Midbrain (tissue), 1 donor: ENCODE measurements at places on chromosomes 3 and 15.

GRCh38 chr3:9161811-9162210 lies 87.6 kb downstream of the SRGAP3 start:
- DNase-seq: no peak

GRCh38 chr3:136075811-136076210 lies 110.3 kb downstream of the PPP2R3A start:
- DNase-seq: no peak

DNA sequence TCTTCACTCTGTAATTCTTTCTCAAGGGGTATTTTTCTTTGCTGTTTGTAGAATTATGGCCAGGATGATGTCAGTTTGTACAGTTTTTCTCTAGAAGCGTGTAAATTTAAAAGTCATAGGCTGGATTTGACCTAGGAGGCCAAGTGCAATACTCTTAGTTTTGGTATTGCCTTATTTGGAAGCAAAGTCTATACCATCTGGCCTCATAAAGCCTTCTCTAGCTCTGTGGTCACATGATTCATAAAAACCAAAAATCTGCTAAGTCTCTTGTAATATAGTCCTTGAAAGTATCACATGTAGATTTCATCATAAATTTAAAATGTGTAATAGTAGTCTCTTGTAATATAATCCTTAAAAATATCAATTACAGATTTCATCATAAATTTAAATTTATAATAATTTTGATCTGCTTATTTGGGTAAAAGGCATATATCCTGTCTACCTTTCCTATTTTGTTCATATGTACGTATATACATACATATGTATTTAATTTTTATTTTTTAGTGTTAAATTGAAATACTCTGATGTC lies 25.6 kb downstream of the TEX9 start:
- no peak for DNase-seq

GRCh38 chr3:149828390-149828789 lies 15.4 kb downstream of the RNF13 start:
- peak; percentile 34 for DNase-seq

GRCh38 chr3:59978979-59979378 lies 929.2 kb upstream of the CFAP20DC start:
- no peak for DNase-seq

DNA sequence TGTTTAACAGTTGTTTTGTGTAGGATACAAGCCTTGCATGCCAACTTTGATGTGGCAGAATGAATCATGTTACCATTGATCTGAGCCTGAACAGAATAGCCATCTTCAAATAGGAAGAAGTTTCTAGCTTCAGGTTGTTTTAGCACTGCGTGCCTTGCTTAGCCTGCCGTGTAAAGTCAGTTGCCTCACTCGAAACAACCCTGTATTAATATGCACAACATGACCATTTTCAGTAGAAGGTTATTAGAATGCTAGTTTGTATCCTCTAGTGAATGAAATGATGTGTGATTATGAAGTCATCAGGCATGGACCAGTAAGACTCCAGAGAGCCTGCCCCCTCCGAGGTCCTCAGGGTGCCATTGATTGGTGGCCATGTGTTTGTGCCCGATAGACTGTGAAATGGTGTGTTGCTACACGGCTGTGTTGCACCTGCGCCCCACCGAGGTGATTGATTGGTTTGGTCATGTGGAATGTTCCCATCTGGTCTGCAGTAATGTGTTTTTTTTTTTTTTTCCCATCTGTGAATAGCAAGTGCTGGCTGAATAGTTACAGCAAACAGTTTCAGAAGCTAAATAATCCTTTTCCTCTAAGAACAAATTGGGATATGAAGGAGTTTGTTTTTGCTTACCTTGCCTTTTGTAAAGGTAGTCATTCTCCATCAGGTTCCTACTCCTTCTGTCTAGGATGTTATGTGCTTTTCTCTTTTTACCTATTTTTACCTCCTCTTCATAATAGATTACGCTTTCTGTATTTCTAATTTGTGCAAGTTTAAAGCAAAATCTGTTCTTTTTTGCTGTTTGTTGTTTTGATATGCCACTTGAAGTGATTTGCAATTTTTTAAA lies 214.9 kb downstream of the TCF12 start:
- DNase-seq: peak; percentile 31

- DNase-seq: peak; percentile 30
Observed at GRCh38 chr15:77075528-77075927, 4.6 kb upstream of the TSPAN3 start.

GRCh38 chr3:46100812-46101211 lies 73.5 kb upstream of the XCR1 start:
- peak; percentile 8 for DNase-seq

GRCh38 chr15:91077029-91077428 lies 23.0 kb upstream of the SV2B start:
- no peak for DNase-seq

GRCh38 chr3:152241142-152242017 lies 27.3 kb upstream of the MBNL1 start:
- DNase-seq: no peak

- no peak for DNase-seq
Observed at GRCh38 chr15:27249046-27249759, 278.2 kb downstream of the GABRG3 start.

DNA sequence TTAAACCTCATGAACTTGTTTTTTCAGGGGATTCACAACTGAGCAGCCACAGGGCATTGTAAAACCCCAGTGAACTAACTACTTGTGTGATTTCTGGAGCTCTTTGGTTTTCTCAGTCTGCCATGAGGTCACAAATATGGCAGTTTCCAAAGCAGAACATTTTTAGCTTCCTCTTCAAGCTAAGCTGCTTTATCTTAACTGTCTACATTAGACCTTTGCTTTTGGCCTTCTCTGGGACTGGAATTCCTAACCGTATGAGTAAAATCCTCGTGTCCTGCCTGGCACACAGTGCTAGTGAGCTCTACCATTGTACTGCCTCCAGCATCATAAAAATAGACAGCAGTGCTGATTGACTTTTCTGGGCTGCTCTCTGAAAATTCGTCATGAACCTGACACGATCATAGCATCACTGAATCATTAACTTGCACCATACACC lies 22.1 kb downstream of the CDIN1 start:
- no peak for DNase-seq

DNA sequence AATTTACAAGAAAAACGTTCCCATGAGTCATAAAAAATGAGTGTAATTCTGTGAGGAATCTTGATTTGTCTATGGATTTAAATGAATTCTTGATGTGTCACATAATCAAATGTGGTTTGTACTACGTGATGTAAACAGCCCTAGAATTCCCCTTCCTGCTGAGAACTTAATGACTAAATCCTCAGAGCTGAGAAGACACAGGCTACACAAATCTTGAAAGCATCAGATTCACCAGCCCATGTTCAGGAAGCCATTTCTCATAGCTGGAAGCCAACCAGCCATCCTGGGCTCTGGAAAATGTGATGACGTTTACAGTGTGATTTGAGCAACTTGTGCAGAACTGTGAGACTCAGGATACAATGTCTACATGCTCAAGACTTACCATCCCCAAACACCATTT lies 193.7 kb upstream of the MME start:
- no peak for DNase-seq

DNA sequence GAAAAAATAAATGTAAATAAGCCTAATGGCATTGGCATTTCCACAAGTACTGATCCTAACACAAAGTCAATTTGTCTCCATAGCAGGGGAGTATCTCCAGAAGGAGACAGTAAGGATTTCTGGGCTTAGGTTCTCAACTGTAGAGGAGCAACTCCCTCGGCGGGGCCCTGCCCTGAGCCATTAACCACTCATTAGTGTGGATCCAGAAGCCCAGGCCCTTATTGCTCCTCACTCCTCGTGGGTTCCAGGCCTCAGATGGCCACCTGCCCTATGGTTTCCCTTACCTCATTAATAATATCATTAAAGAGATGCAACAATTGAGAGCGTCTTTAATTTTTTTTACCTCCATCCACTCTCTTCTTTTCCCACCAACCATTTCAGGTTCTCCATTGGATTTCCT lies 85.3 kb upstream of the CLDN18 start:
- no peak for DNase-seq

DNA sequence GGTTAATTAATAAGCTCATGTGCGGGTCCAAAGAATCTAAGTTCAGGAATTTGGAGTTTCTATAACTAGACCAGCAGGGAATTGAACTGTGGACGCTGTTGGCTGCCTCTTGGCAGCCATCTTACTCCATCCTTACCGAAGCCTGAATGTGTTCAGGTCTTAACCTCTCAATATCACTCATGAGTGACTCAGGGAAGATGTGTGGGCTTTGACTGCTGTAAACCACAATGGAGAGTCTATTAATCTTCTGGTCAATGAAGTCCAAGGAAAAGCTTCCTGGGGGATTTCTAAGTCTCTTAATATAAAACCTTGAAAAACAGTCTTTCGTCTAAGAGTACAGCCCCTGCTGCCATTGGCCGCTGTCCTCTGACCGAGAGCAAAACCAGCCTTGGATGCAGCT lies 46.7 kb upstream of the OXTR start:
- no peak for DNase-seq

- peak; percentile 17 for DNase-seq
Observed at GRCh38 chr15:78034495-78035191, 42.9 kb downstream of the TBC1D2B start.

DNA sequence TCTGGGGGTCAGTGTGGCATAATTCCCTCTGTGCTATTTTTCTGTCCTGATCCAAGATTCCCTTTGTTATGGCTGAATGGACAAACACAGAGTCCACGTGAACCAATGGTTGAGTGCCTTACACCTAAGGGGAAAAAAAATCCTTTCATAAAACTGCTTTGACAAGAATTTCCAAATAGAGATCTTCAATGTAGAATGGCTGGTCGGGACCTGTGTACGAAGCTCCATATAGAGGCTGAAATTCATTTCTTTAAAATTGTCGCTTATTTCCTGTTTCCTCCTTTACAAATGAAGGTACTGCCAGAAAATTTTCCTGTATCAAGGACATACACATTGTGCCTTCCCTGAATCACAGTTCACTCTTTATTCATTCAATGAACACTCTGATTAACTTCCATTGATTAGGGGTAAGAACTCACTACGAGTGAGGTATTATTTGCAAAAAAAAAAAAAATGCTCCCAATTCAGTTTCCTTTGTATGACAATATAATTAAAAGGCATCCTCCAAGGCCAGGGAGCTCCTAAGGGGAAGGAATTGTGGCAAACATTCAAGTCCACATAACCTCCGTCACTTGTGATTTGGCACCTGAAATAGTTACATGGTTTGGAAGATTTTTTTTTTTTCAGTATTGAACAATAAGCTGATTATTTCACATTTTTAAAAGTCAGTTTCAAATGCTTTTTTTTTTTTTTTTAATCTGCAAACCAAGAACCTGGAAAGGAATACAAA lies 293.8 kb downstream of the MEX3B start:
- DNase-seq: no peak

DNA sequence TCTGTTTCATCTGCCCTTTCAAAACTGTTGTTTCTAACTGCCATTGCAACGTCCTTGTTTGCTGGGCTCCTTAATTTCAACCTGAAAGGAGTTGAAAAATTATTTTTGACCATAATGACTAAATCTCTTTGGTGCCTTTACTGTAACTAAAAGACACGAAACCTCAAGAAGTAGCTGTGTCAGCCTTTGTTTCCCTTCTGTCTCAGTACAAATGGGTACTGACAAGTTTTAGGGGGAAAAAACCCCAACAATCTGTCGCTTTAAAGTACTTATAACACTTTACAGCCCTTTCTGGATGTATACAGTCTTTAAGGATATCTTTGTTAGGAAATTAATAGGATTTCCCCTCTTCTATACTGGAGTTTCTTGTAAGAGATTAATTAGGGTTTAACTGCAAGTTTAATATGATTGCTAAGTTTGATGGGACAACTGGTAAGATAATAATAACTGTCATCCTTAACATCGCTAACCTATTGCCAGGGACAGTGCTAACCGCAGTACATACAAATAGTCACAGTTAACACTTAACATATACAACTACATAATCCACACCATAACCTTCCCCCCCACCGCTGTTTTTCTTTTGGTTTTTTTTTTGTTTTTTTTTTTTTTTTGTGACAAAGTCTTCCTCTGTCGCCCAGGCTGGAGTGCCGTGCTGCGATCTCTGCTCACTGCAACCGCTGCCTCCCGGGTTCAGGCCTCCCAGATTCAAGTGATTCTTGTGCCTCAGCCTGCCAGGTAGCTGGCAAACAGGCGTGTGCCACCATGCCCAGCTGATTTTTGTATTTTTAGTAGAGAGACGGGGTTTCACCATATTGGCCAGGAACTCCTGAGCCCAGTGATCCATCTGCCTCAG lies 1.7 kb downstream of the GXYLT2 start:
- DNase-seq: no peak

GRCh38 chr15:82739086-82739485 lies 29.4 kb upstream of the AP3B2 start:
- DNase-seq: no peak

- no peak for DNase-seq
Observed at GRCh38 chr3:113404637-113405036, 36.7 kb downstream of the CFAP44 start.

GRCh38 chr3:46488735-46489361 lies 8.9 kb upstream of the RTP3 start:
- peak; percentile 89 for DNase-seq

DNA sequence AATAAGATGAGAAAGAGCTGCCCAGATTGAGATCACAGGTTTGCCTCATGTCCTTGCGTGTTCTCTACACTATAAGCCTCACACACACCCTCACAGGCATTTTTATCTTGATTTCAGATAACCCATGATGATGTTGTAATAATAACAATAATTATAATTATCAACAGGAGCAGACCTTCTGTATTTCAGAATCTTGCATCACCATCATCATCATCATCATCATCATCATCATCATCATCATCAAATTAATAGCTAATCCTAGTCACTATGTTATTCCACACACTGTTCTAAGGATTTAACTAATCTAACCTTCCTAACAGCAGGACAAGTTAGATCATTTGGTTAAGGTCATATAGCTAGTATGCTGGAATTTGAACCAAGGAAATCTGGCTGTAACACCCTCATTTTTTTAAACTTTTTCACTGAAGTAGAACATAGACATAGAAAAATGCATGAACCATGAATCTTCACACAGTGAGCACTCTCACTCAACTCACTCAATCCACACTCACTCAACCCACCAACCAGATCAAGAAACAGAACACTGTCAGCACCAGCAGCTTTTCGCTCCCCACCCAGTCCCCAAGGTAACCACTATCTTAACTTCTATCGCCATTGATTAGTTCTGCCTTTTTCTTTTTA lies 1.8 kb upstream of the SH2D7 start:
- no peak for DNase-seq
